Epithelial cell of proximal tubule (primary cell): ENCODE measurements at places on chromosomes 13 and 19. TPM values are rescaled to one million over a fixed set of nuclear protein-coding genes. Genes with fewer than 3 reads are reported as not detected.

The NCR1 gene
- not detected in 2 replicates for total RNA-seq

The PIBF1 gene
- 13.1 and 17.4 TPM in 2 replicates for total RNA-seq

The VSTM1 gene
- 0.75 TPM in 1 of 2 replicates, not detected in the other for total RNA-seq

The RNF225 gene
- not detected in 2 replicates for total RNA-seq

The APOC4 gene
- not detected in 2 replicates for total RNA-seq

The CGB3 gene
- not detected in 2 replicates for total RNA-seq

The USHBP1 gene
- total RNA-seq, result not detected in 2 replicates

The USP12 gene
- total RNA-seq, result 14.1 and 18.4 TPM in 2 replicates

The DCLK1 gene
- total RNA-seq, result 1.2 and 2.2 TPM in 2 replicates

The PCP2 gene
- total RNA-seq, result not detected in 2 replicates

The TMPRSS9 gene
- total RNA-seq, result not detected in 2 replicates

The NPHS1 gene
- not detected in 2 replicates for total RNA-seq

The NUMBL gene
- 13.3 and 32.0 TPM in 2 replicates for total RNA-seq

The ZFP14 gene
- total RNA-seq, result 1.0 and 3.0 TPM in 2 replicates

The STOML3 gene
- not detected in 2 replicates for total RNA-seq

The CUL4A gene
- 57.9 and 139 TPM in 2 replicates for total RNA-seq

The ADAT3 gene
- total RNA-seq, result 10.3 and 12.6 TPM in 2 replicates

The EHD2 gene
- 33.6 and 58.9 TPM in 2 replicates for total RNA-seq

The LYL1 gene
- total RNA-seq, result 4.0 and 6.9 TPM in 2 replicates

The ZNF560 gene
- total RNA-seq, result 0.92 and 2.5 TPM in 2 replicates

The FCER2 gene
- total RNA-seq, result not detected in 2 replicates

The FFAR2 gene
- total RNA-seq, result not detected in 2 replicates
